ENCODE measurements at places on chromosomes 13 and 19. TPM values are rescaled to one million over a fixed set of nuclear protein-coding genes. Genes with fewer than 3 reads are reported as not detected.

- DNase-seq: peak; percentile 28
Observed at GRCh38 chr19:16429066-16429758, 42.6 kb downstream of the EPS15L1 start.

DNA sequence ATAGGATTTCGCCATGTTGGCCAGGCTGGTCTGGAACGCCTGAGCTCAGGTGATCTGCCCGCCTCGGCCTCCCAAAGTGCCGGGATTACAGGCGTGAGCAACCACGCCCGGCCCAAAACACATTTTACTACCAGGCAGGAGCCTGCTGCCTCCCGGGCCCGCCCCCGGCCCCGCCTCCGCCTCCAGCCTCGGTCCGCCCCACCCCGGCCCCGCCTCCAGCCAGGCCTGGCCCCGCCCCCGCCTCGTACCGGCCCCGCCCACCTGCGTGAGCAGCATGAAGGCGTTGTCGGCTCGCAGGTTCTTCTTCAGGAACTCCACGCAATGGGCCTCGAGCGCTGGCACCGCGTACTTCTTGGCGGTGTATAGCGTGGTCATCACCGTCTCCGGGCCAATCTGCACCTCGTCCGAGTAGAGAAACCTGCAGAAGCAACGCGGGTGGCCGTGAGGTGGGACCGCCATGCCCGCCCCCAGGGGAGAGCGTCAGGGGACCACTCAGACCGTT lies 22.7 kb downstream of the BTBD2 start:
- peak; percentile 14 for DNase-seq

The PSG1 gene
- 0.13 TPM for total RNA-seq

DNA sequence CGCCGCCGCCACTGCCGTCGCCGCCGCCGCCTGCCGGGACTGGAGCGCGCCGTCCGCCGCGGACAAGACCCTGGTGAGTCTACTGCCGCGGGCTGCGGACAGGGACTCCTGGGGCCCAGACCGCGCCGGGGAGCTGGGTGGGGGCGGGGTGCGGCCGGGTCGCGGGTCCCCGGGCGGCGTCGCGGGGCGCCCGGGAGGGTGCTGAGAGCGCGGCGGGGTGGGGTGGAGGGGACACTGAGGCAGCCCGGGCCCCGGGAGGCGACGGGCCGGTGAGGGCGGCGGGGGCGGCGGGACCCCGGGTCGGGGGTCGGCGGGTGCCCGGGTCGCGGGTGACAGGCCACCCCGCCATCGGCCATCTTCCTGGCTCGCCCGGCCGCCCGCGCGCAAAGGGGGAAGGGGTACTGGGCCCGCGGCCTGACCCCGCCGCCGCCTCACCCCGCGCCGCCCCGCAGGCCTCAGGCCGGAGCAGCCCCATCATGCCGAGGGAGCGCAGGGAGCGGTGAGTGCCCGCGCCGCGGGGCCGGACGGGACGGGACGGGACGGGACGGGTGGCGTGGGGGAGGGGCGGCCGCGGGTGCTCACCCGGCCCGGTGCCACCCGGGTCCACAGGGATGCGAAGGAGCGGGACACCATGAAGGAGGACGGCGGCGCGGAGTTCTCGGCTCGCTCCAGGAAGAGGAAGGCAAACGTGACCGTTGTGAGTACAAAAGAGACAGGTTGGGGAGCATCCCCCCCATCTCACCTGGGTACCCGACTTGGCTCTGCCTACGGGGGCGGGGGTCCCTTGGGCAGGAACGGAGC lies 489 bp downstream of the CCNE1 start:
- DNase-seq: no peak

DNA sequence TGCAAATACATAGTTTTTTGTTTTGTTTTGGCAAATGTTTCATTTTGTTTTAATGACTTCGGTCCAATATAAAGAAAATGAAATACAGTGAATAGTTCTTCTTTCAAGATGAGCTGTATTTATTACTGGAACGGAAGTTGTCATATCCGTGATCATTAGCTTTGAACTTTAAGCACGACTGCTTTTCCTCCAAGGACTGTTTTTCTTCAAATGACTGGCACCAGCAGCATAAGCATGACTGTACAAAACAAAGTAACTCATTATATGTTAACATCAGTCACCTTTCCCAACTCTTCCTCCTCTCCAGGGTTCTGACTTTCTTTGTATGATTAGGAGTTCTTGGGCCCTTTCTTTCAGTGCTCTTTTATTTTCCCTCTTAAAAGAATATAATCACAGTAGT lies 20.5 kb downstream of the EDNRB start:
- no peak for DNase-seq

DNA sequence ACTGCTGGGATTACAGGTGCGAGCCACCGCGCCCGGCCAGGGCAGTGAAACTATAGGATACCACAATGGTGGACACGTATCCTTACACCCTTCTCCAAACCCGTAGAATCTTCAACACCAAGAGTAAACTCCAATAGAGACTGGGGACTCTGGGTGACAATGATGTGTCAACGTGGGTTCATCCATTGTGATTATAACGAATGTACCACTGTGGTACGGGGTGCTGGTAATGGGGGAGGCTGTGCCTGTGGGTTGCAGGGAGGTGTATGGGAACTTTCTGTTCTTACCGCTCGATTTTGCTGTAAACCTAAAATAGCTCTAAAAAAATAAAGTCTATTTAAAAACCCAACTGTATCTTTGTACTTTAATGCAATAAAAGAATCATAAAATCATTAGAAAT lies 11.6 kb downstream of the GNG7 start:
- no peak for DNase-seq

DNA sequence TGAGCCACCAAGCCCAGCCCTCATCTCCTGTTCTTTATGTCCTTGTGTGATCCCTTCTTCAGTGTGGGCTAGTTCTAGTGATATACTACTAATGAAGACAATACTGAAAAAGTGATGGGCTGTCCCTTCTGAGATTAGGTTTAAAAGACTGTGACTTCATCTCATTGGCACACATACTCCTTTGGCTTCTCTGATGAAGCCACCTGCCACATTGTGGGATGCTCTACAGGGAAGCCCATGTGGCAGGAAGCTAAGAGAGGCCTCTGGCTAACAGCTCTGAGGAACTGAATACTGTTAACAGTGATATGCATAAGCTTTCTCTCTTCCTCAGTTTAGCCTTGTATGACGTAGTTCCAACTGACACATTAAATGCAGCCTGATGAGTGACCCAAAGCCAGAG lies 13.6 kb downstream of the CSNK1A1L start:
- DNase-seq: no peak
